NCI-H1694 (cell line): ENCODE measurements at places on chromosomes 6 and 20.

GRCh38 chr6:108598305-108598863 is 37.7 kb downstream of the FOXO3 start:
- DNase-seq, result no peak

DNA sequence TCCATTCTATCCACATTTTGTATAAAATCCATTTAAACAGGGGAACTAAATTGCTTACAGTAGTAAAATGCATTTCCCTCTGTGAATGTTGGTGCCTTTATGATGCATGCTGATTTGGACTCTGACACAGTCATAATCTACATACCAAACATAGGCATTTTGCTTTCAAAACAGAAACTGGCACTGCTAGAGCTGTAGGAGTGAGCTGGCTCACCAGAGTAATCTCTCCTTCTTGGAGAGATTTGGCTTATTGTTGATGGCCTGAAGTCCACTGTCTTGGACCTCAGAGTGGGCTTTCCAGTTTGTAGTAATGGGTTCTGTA is 363.2 kb upstream of the FLRT3 start:
- no peak for DNase-seq

- no peak for DNase-seq
Observed at GRCh38 chr20:3156811-3157619, 2.6 kb downstream of the FASTKD5 start.

- DNase-seq, result no peak
Observed at GRCh38 chr20:9261781-9262180, 192.9 kb downstream of the PLCB4 start.

DNA sequence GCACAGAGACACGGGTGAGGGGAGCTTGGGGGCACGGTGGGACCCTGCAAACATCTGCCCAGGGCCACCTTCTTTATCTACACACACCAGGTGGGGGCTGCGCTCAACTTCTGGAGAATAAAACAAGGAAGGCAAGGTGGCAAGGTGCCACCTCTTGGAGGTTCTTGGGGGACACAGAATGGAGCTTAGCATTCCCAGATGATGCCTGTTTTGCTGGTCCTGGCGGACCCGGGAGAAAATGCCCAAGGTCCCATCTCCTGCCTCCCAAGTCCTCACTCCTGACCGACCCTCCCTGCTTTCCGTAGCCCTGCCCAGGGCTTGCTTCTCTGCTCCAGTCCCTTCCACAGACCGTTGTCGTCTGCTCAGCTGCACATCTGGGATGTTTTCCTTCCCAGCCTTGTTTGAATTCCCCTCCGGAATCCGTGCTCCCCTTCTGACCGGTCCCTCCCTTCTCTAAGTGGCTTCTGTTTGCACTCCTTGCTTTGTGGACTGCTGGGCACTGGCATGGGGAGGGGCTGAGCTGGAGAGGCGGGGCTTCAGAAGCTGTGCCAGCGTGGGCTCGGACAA is 13.1 kb downstream of the ITPR3 start:
- DNase-seq, result no peak

- no peak for DNase-seq
Observed at GRCh38 chr20:22818636-22819035, 216.5 kb upstream of the SSTR4 start.

- no peak for DNase-seq
Observed at GRCh38 chr20:47355489-47356219, 845 bp downstream of the ZMYND8 start.

GRCh38 chr6:47144306-47144705 is 102.2 kb upstream of the ADGRF1 start:
- no peak for DNase-seq

DNA sequence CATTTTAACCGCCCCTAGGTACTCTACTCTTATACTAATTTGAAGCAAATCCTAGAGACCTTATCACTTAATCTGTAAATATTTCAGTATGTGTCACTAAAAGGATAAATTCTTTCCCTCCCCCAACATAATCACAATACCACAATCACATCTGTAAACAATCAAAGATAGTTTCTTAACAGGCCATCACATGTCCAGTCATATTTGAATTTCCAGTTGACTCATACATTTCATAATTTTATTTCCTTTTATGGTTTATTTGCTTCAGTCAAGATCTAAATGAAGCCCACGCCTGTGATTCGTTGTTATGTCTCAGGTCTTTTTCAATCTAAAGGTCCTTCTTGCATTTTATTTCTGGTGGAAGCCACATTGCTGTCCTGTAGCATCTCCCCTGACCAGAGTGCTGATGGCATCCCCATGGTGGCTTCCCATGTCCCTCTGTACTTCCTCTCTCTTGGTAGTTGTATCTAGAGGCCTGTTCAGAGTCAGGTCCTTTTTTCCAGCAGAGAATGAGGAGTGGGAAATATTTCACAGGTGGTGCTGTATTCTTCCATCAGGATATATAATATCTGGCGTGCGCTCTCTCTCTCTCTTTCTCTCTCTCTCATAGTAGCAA is 128.6 kb upstream of the SLC22A23 start:
- DNase-seq, result no peak

DNA sequence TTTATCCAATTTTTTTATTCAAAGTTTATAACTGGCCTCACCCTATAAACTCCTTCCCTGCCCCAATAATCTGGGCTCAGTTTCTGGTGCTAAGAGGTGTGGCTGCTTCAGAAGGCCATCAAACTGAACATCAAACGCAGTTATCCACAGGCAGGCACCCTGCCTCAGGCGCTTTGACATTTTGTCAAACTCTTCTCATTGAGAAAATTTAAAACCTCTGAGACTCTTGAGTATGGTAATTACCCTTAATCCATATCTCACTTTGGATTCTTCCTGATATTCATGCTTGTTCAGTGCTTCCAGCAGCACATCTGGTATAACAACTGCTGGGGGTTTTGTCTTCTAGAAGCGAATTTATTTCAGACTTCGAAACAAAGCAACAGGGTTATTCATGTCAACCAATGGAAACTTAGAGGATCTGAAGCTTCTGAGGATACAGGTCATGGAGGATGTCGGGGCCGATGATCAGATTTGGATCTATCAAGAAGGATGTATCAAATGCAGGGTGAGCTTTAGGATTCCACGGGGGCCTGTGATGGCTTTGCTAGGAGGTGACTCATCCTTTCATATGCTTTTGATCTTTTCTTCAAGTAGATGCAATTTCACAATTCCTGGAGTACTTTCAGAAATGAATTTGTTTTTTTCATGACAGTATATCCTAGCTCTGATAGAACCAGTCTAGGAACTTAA is 68.2 kb downstream of the RTN4IP1 start:
- DNase-seq, result no peak

DNA sequence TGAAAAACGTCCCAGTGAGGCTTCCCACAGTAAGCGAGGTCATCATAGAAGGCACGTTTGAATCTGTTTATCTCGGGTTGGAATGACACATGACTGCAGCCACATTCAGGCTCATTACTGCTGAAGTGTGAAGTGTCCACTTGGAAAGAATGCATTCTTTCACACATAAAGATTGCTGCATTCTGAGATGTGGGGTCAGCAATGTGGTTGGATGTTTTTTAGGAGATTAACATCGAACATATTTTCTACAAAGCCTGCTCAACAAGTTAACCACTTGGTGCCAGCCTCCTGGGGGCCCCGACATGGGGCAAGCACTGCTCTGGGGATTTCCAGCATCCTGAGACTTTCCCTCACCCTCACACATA is 79.9 kb downstream of the BMP6 start:
- DNase-seq, result no peak

- DNase-seq, result no peak
Observed at GRCh38 chr6:118669561-118669960, 18.2 kb upstream of the CEP85L start.

- DNase-seq, result no peak
Observed at GRCh38 chr6:123909989-123910388, 106.3 kb downstream of the NKAIN2 start.

DNA sequence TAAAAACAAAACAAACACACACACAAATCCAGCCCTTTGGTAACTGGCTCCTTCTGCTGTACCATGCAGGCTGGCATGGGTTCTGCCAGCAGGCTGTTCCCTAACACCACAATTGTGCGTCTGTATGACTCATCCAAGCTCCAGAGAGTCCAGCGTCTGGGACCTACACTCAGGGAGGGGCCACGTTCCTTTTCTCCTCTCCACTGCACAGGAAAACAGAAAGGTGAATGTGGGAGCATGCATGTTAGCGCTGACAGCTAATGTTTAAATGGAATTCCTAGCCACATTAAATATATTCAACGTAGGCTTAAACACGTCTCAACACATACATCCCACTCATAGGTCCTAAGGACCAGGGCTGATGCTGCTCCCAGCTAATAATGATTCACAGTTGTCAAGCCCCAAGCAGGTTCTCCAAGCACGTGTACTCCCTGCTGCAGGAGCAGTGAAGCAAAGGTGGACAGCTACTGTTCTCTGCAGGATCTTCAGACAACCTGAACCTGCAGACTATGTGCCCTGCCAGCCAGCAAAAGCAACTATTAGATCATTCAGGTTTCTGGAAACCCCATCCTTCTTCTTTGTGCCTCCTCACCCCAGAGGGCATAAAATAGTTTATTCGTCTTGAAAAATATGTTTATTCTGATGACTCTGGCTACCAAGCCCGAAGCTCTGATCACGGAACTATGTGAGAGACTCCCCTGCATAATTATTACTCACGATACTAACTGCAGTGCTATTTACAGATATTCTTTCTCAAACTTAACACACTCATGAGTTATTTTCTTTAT is 20.9 kb downstream of the MAP1LC3A start:
- DNase-seq, result peak; percentile 54

- DNase-seq, result no peak
Observed at GRCh38 chr20:8647961-8648441, 420.9 kb upstream of the PLCB4 start.

DNA sequence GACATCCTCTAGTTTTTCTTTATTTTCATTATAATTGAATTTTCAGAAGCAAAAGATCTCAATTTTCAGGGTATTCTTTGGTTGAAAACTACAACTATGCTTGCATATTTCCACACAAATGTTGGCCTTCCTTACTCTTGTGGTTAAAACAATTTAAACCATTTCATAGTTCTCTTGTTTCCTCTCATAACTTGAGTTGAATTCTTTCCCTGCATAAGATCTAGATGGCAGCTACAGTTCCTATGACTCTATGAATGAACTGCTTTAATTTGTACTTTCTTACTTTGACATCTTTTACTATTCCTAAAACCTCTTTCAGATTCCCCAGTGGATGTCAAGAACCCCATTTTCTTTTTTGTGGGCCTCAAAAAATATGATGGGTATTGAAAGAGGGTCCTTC is 564.5 kb downstream of the NKAIN2 start:
- no peak for DNase-seq

DNA sequence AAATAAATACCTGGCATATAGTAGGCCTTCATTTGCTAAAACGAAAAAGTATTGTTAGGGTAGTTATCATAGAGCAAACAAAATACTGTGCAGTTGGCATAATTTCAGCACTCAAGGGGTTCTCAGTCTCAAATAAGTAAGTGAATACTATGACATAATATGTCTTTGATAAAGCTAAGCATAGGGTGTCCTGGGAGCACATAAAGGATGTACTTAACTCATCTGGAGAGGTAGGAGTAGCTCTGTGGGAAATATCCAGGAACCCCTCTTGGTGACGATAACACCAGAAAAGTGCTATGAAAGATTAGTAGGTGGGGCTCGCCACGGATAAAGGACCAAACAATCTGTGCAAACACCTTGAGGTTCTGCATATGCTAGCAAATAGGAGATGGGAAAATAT is 23.2 kb downstream of the VNN1 start:
- DNase-seq, result no peak

- no peak for DNase-seq
Observed at GRCh38 chr6:44452725-44453124, 65.2 kb downstream of the CDC5L start.

DNA sequence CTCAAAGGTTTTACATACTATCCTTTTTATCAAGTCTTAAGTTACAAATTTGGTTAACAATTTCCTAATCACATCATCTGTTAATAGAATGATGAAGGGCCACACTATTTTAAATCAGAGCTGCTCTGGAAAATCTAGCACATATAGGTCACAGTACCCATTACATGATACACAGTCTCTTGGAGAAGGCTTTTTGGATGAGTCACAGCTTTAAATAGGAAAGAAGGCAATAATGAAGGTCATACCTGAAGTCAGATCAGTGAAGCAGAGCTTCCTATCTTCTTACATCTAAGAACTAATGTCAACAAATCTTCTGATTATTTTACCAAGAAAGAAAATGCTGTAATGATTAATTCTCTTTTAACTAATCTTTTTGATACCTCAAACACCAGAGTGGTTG is 248.5 kb downstream of the BTBD9 start:
- DNase-seq, result no peak

- DNase-seq, result no peak
Observed at GRCh38 chr6:167472880-167473279, 148.0 kb downstream of the TTLL2 start.

GRCh38 chr6:37982317-37982716 is 162.8 kb downstream of the ZFAND3 start:
- no peak for DNase-seq

- DNase-seq, result no peak
Observed at GRCh38 chr6:141946502-141946901, 186.2 kb upstream of the GJE1 start.

- DNase-seq, result no peak
Observed at GRCh38 chr6:88298066-88298845, 132.1 kb upstream of the CNR1 start.

DNA sequence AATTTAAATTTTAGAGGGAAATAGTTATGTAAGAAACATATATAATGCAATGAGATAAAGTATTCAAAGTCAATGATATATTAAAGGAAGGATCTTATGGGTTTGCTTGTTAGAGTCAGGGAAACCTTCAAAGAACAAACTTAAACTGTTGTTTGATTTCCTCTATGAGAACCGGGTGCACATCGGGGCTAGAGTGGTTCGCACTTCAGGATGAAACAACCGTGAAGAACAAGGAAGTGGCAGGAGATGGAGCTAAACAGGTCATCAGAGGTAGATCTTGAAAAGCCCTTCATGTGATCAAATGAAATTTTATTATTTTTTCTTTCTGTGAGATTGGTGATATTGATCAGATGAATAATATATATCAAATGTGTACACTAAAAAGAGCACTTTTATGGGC is 951.9 kb upstream of the FLRT3 start:
- no peak for DNase-seq

GRCh38 chr6:81864124-81864523 is 111.6 kb upstream of the TENT5A start:
- DNase-seq, result no peak

DNA sequence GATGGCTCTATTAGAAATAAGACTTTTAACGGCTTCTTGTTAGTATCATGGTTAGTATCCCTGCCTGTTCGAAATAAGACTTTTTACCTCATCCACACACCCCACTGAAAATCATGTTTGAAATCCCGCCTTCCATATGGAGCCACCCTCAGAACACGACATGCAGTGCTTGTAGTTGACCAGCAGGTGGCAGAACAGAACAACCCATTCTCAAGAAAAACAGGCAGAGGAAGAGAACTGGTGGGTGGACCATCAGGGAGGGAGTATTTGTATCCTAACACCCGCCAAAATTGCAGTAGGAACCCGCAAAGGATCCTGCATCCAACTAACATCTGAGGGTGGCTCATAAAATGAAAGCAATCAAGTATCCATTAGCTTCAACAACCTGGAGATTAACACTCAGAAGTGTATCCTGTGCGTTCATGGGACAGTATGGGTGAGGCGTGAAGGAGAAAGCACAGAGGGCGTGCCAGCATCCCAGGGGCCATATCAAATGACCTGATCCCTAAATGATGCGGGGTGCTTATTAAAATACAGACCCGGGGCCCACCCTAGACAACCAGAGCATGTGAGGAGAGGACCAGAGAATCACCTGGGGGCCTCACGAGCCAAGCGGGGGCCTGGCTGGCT is 89.6 kb upstream of the NHSL1 start:
- DNase-seq, result peak; percentile 80

GRCh38 chr6:142827991-142828390 is 117.0 kb downstream of the HIVEP2 start:
- no peak for DNase-seq
